HT1080 (cell line): ENCODE measurements at places on chromosomes 11 and 22.

DNA sequence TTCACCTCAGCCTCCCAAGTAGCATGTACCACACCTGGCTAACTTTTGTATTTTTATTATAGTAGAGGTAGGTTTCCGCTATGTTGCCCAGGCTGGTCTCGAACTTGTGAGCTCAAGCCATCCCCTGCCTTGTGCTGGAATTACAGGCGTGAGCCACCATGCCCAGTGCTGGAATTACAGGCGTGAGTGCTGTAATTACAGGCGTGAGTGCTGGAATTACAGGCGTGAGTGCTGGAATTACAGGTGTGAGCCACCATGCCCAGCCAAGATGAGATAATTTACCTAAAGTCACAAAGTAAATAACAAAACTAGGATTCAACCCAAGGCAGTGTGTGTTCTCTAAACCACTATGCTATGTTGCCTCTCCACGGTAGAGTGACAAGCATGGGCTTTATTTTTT, 3.6 kb upstream of the UBXN1 start:
- DNase-seq: no peak

DNA sequence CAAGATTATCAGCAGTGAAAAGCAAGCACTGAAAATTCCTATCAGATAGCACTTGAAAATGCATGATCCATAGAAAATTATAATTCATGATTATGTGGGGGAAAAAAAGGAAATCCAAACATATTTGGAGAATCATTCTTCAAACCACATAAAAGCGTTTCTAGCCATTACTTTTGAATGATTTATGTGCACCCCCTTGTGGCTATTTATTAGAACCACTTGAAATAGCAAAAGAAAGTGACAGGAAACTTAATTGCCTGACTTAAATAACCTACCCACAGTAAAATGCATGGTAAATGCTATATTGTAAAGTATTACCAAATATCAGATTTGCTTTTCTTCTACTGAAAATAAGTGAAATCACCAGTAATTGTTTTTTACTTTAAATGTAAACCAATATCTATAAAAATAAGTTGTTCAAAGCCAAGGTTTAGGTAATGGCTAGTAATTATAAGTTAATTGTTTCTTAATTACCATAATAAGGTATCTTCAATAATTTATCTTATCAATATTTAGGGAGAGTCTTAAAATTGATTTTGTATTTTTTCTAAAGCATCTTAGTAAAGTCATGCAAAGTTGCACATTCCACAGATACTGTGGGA, 168.5 kb downstream of the ARHGAP42 start:
- DNase-seq: peak; percentile 47

- DNase-seq: no peak
Measured at GRCh38 chr11:93520726-93521509, 22.3 kb downstream of the SMCO4 start.

DNA sequence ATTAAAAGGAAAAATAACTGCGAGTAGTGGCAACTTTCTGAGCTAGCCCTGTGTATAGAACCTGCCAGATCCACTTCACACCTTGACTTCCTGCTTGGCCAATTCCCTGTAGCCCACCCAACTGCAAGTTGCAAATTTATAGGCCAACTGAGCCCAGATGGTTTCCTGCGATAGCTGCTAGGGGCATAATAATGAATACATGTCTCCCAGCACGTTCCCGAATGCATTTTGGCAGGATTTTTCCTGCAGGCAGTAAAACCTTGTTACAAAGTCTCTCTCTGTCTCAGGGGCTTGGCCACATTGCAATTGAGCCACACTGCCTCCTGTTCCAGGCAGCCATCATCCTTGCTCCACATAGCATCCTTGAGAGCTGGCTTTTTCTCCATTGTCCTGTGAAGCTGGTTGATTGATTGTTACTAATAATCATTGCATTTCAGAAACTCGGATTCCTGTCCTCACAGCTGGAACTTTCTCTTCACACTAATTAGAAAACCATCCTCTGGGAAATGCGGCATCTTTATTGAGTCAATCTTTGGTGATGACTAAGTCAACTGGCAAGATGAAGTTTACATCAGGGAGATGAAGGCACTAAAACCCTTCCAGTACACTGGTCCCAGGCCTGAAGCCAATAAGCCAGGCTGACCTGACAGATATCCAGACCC, 18.6 kb upstream of the LMO2 start:
- no peak for DNase-seq

- no peak for DNase-seq
Measured at GRCh38 chr22:23224846-23225245, 44.5 kb downstream of the BCR start.

GRCh38 chr22:44580176-44581095, 82.4 kb upstream of the RTL6 start:
- no peak for DNase-seq

GRCh38 chr22:39313258-39314001, 6.0 kb downstream of the RPL3 start:
- DNase-seq: no peak

- peak; percentile 22 for DNase-seq
Measured at GRCh38 chr11:118657238-118657637, 22.2 kb downstream of the TREH start.

DNA sequence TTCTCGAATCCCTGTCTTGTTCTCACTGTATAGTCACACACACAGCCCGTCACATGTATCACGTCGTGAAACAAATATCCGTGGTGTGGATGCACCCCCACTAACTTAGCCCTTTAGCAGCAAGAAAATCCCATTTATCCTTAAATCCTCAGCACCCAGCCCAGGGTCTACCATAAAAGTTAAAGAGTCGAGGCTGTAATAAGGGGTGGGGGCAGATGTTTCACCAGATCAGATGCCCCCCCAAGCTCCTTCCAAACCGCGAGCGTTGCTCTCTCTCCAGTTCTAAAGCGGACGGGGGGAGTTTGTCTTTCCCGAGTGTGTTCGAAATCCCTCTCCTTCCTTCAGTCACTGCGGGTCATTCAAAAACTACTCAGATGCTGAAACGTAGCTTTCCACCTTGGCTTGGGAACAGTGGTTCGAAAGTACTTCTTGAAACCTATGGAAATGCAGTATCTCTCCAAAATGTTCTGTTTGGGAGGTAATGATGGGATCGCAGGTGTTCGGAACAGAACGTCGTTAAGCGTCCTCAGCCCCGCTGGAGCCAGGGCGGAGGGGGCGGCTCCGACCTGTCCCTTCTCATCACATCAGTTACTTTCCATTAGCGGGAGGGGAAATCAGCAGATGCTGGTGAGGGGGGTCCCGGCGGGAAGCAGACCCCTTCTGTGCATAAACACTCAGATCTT, 156.2 kb downstream of the BRD1 start:
- no peak for DNase-seq

GRCh38 chr22:44892803-44893730, 116.7 kb downstream of the PHF21B start:
- no peak for DNase-seq

DNA sequence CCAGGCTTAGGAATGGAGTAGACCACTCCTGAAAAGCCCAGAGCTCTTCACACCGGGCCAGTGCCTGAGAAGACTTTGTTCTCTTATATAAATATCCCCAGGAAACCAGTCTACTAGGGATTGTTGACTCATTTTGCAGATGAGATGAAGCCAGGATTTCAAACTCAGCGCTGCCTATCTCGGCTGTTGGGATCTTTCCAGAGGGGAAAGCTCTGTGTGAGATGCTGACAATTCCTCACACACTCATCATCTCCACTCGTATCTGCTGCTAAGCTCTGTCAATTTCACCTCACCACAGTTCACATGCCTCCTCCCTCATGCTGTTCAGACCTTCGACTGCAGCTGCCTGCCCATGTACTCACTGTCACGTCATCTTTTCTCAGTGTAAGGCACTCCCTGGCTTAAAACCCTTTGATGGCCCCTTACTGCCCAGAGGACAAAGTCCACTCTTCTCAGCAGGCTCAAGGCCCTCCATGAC, 12.5 kb downstream of the USH1C start:
- DNase-seq: peak; percentile 70

DNA sequence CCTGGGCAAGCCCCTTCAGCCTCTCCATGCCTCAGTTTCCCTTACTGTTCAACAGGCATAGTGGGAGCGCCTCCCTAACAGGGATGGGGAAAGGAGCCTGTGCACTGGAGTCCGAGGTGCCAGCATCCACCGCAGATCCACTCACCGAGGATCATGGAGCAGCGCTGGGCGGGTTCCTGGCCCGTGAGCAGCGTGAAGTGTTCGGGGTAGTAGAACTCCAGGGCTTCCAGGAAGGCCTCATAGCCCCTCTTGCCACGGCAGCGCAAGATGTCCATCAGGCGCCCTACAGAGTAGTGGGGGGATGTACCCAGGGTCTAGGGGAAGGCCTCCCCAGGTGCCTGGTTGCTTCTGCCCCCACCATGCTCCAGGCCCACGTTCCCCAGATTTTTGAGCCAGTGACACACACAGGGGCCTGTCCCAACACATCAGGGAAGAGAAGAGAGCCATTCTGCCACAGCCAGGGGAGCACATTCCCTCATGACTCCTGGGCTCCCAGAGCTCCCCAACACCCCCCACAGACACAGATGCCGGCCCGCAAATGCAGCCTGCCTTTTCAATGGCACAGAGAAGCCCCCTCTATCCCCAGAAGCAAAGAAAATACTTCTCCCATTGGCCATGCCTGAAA, 1.3 kb downstream of the CARD10 start:
- no peak for DNase-seq

GRCh38 chr11:130037058-130037457, 32.6 kb upstream of the APLP2 start:
- peak; percentile 58 for DNase-seq

DNA sequence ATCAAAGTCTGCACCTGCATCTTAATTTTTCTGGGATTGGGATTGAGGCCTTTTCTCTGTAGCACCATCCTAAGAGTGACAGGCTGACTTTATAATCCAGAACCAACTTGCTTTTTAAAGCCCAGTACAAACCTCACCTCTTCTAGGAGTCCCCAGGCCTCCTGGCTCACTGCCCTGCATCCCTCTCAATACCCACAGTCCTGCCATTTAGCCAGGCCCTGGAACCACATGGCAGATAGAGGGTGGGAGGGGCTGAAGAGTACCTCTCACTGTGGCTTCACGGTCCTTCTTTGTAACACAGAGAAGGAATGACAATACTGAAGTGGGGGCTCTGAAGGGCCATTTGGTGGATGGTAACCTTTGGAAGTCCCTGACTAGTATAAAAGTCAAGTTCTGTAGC, 63.5 kb upstream of the PHOX2A start:
- no peak for DNase-seq

DNA sequence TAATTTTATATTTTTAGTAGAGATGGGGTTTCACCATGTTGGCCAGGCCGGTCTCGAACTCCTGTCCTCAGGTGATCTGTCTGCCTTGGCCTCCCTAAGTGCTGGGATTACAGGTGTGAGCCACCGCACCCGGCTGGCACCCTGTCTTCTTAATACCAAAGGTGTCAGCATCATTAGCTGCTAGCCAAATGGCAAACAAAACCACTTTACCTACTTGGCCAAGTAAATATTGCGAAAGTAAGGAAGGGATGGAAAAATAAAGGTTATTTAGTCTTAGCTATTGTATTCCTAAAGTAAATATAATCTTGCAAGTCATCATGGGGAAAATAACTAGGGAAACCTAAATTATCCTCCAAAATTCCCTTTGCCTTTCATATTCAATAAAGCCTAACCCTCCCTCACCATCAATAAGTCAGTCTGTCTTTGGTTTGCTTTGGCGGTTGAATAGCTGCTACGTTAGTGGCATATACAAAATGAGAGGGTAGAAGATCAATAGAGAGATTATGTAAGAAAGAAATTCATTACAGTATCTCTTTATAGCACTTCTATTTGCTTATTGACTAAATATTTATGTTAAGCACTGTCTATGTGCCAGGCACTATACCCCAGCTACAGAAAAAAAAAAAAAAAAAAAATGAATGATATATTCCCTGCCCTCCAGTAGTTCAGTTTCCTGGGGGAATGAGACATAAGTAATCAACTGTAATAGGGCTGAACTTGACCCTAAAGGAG, 40.2 kb upstream of the CFAP300 start:
- no peak for DNase-seq

- no peak for DNase-seq
Measured at GRCh38 chr22:44210722-44211121, 30.0 kb downstream of the PARVG start.

GRCh38 chr11:55652560-55652959, 4.4 kb downstream of the OR4S2 start:
- no peak for DNase-seq

- peak; percentile 13 for DNase-seq
Measured at GRCh38 chr11:4682623-4683419, 14.8 kb downstream of the OR51E2 start.

DNA sequence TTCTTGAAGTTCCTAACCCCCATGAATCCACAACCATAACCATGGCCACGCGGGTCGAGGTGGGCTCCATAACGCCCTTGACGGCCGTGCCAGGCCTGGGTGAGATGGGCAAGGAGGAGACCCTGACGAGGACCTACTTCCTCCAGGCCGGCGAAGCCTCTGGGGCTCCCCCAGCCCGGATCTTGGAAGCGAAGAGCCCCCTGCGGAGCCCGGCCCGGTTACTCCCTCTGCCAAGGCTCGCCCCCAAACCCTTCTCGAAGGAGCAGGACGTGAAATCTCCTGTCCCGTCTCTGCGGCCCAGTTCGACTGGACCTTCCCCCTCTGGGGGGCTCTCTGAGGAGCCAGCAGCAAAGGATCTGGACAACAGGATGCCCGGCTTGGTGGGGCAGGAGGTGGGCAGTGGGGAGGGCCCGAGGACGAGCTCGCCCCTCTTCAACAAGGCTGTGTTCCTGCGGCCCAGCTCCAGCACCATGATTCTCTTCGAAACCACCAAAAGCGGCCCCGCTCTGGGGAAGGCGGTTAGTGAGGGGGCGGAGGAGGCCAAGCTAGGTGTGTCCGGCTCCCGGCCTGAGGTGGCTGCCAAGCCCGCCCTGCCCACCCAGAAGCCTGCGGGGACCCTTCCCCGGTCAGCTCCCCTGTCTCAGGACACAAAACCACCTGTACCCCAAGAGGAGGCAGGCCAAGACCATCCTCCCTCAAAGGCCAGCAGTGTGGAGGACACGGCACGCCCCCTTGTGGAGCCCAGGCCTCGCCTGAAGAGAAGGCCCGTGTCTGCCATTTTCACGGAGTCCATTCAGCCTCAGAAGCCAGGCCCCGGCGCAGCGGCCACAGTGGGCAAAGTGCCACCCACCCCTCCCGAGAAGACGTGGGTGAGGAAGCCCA, 75.7 kb downstream of the KIAA1671 start:
- DNase-seq: peak; percentile 26
